ENCODE measurements at places on chromosomes 12 and 14.

DNA sequence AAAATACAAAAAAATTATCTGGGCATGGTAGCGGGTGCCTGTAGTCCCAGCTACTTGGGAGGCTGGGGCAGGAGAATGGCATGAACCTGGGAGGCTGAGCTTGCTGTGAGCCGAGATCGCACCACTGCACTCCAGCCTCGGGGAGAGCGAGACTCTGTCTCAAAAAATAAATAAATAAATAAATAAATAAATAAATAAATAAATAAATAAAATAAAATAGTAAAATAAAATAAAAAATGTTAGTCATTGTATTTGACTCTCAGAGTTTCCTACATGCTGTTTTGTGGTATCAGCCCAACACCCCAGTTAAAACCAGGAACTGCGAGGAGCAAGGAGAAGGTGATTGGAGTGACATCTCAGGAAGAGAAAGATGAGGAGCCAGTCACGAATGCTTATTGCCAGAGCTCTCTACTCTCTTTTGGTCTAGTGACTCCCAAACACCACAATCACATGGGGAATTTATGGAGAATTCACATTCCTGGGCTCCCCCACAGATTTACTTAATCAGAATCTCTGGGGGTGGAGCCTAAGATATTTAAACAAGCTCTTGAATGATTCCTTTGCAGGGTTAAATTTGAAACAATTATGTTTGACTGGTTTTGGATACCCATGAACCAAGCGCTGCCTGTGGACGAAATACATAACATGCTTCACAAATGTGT, 15.4 kb upstream of the SALL2 start:
- no peak for DNase-seq

DNA sequence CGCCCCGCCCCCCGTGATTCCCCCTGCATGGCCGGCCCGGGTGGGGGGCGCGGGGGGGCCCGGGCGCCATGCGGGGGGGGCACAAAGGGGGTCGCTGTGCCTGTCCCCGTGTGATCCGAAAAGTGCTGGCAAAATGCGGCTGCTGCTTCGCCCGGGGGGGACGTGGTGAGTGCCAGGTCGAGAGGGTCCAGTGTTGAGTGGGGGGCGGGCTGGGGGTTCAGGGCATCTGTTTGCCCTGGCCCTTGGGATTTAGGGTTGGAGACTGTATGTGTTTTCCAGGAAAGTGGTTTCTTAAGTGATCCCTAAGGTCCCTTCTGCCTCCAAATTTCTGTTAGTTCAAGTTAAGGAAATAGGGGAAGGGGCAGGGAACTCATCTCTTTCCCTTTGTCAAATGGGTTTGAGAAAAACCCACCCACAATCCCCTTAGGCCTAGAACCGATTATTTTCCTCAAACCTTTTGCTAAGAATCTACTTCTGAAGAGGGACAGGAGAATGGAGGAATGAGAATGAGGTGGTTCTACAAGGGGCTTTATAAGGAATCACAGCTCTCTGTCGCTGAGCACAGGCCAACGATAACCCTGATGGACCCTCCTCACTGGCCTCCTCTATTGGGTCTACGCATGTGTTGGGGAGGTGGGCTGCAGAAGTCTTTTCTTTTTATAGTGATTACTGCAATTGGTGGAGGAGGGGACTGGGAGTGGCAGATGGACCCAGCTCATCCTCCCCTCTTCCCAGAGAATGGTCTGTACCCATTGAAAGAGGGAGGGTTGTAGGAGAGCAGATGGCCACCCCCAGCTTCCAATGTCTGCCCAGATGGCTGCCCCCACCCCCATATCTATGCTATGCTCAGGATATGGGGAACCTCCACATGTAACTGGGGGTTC, 834 bp downstream of the ARHGEF25 start:
- DNase-seq: no peak

DNA sequence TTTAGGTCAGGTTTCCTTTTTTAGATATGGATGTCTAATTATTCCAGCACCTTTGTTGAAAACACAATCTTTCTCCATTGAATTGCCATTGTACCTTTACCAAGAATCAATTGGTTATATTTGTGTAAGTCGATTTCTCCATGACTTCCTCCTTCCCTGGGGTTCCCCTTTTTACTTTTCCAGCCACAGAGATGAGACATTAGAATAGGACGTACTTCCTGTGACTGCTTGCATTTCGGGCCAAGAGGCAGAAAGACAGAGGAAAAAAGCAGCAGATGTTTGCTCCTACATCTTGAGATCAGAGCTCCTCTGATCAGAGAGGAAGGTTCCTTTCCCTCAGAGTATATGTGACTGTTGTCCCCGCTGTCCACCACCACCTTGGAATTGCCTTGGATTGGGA, 453.7 kb upstream of the RGS6 start:
- DNase-seq: no peak

DNA sequence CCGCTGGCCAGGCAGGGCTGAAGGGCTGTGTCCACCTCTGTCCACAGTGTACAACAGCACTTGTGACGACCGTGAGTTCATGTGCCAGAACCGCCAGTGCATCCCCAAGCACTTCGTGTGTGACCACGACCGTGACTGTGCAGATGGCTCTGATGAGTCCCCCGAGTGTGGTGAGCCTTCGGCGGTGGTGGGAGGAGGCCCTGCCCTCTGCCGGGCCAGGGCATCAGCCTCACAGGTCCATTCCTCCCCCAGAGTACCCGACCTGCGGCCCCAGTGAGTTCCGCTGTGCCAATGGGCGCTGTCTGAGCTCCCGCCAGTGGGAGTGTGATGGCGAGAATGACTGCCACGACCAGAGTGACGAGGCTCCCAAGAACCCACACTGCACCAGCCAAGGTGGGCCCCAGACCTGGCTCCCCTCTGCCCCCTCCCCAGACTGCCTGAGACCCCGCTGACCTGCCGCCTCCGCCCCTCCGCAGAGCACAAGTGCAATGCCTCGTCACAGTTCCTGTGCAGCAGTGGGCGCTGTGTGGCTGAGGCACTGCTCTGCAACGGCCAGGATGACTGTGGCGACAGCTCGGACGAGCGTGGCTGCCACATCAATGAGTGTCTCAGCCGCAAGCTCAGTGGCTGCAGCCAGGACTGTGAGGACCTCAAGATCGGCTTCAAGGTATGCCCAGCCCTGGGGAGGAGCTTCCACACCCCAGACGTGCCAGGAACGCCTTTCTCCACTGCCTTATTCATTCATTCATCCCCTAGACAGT, 20.8 kb upstream of the NXPH4 start:
- no peak for DNase-seq

- DNase-seq: no peak
These were observed 32.6 kb upstream of the PLEKHD1 start for GRCh38 chr14:69451941-69452340.

DNA sequence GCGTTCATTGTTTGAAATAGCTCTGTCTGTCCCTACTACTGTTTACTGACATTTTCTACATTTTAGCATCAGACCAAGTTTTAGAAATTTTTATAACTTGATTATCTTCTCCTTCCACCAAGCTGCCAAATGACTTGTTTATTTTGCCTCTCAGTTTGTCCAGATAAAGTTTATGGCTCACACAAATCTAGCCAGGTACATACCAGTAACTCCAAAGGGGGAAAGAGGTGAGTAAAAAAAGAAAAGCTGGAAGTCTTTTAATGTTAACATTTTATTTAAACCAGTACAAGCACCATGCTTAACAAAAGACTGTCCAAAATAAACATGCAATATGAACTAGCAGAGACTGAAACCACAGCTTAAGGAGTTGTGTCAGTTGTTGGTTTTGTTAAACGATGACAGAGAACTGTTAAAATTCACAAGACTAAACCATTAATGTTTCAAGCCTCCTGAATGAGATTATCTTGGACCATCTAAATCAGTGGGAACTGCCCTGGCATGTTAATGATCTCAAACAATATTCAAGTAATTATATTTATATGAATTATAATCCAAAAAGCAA, 14.5 kb downstream of the GMFB start:
- no peak for DNase-seq

- DNase-seq: no peak
These were observed 8.8 kb downstream of the SERPINA1 start for GRCh38 chr14:94379291-94380224.

DNA sequence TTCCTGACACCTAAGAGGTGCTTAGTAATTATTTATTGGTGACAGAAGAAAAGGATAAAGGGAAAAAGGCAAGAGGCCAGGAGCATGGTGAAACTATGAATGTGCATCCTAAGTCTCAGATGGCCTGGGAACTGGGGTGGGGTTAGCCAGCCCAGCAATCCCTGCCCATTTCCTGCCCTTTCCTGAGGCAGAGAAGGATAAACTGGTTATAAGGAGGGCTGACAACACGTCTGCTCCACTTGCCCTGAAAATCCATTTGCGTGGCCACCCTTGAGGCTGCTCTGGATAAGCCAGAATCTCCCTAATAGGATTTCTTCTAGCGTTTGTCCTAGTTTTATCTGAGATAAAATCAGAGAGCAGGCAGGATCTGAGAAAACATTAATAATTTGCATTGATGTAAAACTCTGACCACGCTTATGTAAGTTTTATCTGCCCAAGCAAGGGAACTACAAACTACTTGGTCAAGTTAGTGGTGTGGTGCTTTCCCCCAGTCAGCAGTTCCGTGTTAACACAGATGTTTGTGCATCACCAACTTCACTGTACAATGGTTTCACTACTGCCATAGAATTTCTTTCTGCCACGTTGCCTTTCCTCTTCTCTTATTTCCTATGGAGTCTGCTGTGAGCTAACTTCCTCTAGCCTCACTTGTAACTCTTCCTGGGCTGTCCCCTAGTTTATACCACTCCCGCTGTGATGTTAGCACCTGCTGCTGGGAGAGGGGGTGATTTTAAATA, 392.7 kb downstream of the RPS29 start:
- no peak for DNase-seq

GRCh38 chr12:28583701-28584261, 393.5 kb downstream of the CCDC91 start:
- no peak for DNase-seq

DNA sequence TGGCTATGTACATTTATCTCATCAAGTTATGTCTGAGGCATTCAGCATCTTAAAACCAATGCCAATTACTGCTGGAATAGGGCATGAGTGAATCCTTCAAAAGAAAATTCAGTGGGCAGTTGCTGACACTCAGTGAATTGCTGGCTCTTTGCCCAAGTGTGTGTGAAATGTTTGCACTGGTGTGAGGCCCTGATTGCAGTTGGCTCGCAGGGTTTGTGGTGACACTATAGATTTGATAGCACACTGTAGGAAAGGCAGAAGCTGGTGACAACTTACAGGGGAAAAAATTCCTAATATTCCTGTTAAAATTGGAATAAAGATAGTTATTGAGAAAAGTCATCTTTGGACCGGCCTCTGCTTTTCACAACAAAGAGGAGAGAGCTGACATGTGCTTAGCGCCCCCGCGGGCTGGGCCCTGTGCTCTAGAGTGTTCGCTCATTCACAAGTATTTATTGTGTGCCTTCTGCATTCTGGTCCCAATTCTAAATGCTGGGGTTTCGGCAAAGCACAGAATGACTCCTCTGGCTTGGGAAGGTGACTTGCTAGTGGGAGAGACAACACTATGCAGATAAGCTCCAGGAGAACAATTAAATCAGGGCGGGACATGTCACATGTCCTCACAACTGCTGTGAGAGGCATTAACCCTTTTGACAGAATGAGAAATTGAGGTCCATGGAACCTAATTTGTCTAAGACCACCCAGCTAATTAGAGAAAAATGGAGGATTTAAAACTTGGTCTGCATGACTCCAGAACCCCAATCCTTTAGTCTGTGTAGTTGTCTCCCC, 418.7 kb downstream of the NPAS3 start:
- DNase-seq: no peak

- DNase-seq: no peak
These were observed 13.8 kb downstream of the PRICKLE1 start for GRCh38 chr12:42575717-42576116.

GRCh38 chr14:87901236-87901635, 91.7 kb downstream of the GALC start:
- DNase-seq: no peak

GRCh38 chr12:56629459-56630179, 507 bp downstream of the BAZ2A start:
- DNase-seq: no peak

- DNase-seq: no peak
These were observed 2.6 kb downstream of the MLEC start for GRCh38 chr12:120689397-120690082.

- DNase-seq: no peak
These were observed 21.9 kb downstream of the ANO2 start for GRCh38 chr12:5923043-5923605.

DNA sequence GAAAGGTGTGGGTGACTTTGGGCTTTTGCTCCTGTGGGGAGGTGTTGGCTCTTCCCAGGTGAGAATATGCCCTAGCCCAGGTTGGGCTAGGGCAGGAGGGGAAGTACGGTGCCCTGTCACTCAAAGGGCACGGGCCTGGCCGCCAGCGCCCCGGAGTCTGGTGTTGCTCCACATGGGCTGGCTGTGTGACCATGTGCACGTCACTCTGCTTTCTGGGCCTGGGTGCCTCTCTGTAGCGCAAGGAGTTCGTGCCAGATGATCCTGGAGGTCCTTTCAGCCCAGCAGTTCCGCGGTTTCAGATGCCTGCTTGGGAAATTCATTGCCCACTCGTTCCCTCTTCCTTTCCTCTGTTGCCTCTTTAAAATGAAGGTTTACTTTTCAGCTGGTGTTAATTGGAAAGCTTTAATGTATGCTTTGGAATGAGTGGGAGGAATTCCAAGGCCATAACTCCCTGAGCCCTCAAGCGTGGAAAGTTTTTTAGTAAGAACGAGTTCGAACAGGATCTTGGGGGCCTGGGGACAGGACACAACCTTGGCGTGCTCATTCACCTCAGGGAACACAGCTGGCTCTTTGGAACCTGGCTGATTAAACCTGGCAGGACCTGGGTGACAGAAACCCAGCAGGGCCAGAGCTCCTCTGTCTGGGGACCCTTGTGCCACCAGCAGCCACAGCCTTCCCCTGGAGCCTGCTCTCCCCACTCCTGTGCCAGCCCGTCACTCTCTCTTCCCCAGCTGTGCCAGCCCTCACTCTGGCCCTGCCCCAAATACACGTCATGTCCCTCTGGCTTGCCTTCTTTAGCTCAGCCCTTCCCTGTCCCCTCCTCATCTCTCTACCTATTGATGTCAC, 42.8 kb downstream of the TSPAN9 start:
- no peak for DNase-seq

Data from H9 (cell line).